ENCODE measurements at places on chromosomes 1 and 21.

- no peaks in the 10 kb centered on the region for H3K36me3 ChIP-seq
- DNase-seq: no peak
Measured at GRCh38 chr1:111422546-111423391, 4.8 kb downstream of the OVGP1 start.

DNA sequence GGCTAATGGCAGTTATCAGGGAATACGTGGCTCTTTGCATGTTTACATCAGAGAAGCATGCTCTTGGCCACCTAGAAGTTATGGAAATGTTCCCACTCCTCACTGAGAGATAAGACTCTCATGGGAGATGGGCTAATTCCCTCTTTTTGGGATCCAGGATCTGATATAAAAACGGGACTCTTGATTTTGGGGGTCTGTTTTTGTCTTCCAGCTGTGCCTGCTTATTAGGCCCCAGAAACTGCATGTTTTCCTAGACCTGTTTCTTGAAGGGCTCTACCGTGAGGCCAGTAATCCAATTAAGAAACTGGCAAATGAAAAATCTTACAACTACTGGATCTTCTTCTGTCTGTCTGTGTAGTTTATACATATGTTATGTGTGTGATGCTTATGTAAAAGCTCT is 47.0 kb upstream of the PTCH2 start:
- H3K4me3 ChIP-seq: no peak overlapping the region
- H3K27ac ChIP-seq: no peak overlapping the region
- H3K4me1 ChIP-seq: no peaks in the 10 kb centered on the region
- peaks cover 58% of the 10 kb centered on the region for H3K36me3 ChIP-seq
- no peak for DNase-seq
- H3K27me3 ChIP-seq: no peaks in the 10 kb centered on the region

GRCh38 chr21:27047283-27047657 is 80.4 kb upstream of the ADAMTS5 start:
- H3K27me3 ChIP-seq: no peaks in the 10 kb centered on the region
- H3K27ac ChIP-seq: no peak overlapping the region
- DNase-seq: no peak
- H3K4me3 ChIP-seq: no peak overlapping the region

- H3K27ac ChIP-seq: peak overlapping the region; percentile 95
- no peak for DNase-seq
- H3K4me3 ChIP-seq: no peak overlapping the region
Measured at GRCh38 chr1:12146343-12147112, 20.3 kb upstream of the TNFRSF1B start.

DNA sequence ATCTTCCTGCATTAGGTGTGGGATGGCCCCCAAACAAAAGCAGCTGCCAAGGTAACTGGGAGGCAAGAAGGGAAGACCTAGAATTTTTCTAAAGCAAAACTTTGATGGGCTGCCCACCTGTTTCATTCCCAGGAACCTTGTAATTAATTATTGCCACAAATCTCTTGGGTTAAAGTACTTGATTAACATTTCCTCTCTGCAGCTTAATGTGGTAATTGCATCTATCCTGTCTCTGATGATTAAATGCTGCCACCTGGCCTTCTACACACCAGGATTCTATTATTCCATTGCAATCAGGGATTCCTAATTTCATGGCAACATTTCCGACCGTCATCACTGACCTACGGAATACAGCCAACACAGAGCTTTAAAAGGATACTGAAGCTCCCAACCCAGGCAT is 68.3 kb upstream of the RC3H1 start:
- H3K4me3 ChIP-seq: no peak overlapping the region
- H3K36me3 ChIP-seq: no peaks in the 10 kb centered on the region
- H3K4me1 ChIP-seq: no peaks in the 10 kb centered on the region
- peaks cover 9% of the 10 kb centered on the region for H3K27me3 ChIP-seq
- no peak for DNase-seq
- H3K27ac ChIP-seq: no peak overlapping the region

- H3K4me3 ChIP-seq: no peak overlapping the region
- peaks cover 3% of the 10 kb centered on the region for H3K36me3 ChIP-seq
- no peak overlapping the region for H3K27ac ChIP-seq
- no peak for DNase-seq
Measured at GRCh38 chr1:241617426-241617825, 22.7 kb downstream of the CHML start.

DNA sequence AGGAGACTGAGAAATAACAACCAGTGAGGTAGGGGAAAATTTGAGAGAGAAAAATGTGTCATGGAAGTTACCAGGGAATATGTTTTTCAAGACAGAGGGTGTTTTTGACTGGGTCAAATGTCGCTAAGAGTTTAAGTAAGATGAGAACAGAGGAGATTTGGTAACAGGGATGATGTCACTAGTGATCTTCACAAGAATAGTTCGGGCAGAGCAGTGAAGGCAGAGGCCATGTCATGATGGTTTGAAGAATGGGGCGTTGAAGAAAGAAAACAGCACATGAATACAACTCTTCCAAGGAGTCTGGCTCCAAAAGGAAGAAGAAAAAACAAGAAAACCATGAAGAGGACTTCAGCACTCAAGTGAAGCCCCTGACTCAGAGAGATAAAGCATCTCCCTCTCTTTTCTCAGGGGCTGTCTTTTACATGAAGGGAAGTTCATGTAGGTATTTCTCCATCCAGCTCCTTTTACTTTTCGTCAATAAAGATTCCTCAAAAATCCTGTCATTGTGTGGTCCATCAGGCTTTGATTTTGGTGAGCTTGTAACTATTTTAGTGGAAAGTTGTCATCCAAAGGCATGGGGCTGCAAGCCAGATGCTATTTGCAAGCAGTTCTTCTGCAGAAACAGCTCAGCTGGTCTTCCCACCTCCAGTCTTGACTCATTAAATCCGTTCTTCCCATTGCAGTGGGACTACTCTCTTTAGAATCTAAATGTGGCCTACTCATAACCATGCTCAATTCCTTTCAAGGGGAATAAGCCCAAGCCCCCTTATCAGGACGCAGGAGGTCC is 397.3 kb downstream of the LMX1A start:
- H3K27ac ChIP-seq: no peak overlapping the region
- H3K36me3 ChIP-seq: no peaks in the 10 kb centered on the region
- DNase-seq: no peak
- no peaks in the 10 kb centered on the region for H3K27me3 ChIP-seq

GRCh38 chr1:40595623-40596022 is 64.2 kb downstream of the ZNF684 start:
- H3K4me1 ChIP-seq: peaks cover 20% of the 10 kb centered on the region
- DNase-seq: no peak
- H3K36me3 ChIP-seq: no peaks in the 10 kb centered on the region

DNA sequence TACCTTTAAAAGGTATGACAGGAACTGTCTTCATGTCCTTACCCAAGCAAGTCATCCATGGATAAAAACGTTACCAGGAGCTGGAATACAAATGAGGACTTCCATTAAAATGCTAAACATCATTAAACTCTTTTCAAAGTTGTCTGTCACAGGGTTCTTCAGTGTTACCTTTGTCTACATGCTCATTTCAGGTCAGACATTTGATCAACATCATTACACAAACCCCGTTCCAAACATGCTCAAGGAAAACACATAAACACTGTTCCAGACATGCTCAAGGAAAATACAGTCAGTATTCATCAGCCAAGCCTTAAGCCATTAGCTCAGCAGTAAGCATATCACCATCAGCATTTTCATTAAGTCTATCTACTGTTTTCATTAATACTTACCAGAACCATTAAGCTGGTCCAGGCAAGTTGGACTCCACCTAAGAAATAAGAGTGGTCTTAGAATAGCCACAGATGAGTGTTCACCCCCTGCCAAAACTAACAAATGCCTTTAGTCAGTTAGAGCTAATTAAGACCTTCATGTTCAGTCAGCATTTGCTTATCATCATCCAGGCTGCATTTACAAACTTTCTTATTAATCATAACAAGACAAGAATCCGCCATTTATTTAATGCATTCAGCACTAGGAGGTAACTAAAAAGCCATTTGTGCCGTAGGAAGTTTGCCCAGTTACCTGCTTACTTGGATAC is 2.2 kb downstream of the GAS5 start:
- no peaks in the 10 kb centered on the region for H3K27me3 ChIP-seq
- H3K4me1 ChIP-seq: peaks cover 59% of the 10 kb centered on the region
- peak overlapping the region; percentile 89 for H3K4me3 ChIP-seq
- peak overlapping the region; percentile 94 for H3K27ac ChIP-seq
- DNase-seq: no peak

DNA sequence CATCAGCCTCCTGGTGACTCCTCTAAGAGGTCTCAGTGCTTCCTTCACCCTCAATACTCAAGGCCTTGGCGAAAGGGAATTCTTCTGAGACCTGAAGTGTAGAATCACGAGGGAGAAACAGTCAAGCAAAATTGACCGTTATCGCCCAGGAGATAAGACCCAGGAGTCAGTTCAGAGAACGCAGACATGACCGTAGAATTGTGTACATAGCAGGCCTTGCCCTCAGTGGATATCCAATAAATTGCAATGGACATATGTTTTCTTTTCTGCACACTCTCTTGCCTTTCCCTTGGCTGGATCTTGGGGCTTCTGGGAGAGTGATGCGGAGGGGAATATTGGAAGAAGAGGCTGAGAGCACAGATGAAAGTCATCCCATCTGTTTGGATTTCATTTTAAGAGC is 15.7 kb upstream of the ETS2 start:
- H3K27ac ChIP-seq: no peak overlapping the region
- H3K4me3 ChIP-seq: no peak overlapping the region
- H3K27me3 ChIP-seq: no peaks in the 10 kb centered on the region

GRCh38 chr1:151728151-151729054 is 7.1 kb downstream of the RIIAD1 start:
- no peaks in the 10 kb centered on the region for H3K36me3 ChIP-seq
- H3K27ac ChIP-seq: no peak overlapping the region
- peaks cover 30% of the 10 kb centered on the region for H3K27me3 ChIP-seq
- no peak for DNase-seq
- H3K4me1 ChIP-seq: no peaks in the 10 kb centered on the region

GRCh38 chr21:32878661-32879060 is 107.1 kb upstream of the PAXBP1 start:
- H3K4me1 ChIP-seq: no peaks in the 10 kb centered on the region
- H3K27me3 ChIP-seq: peaks cover 18% of the 10 kb centered on the region
- H3K27ac ChIP-seq: no peak overlapping the region
- no peaks in the 10 kb centered on the region for H3K36me3 ChIP-seq

GRCh38 chr1:159941141-159941540 is 4.3 kb downstream of the IGSF9 start:
- DNase-seq: no peak
- peaks cover 47% of the 10 kb centered on the region for H3K27me3 ChIP-seq
- H3K4me1 ChIP-seq: peaks cover 9% of the 10 kb centered on the region
- no peak overlapping the region for H3K4me3 ChIP-seq
- no peaks in the 10 kb centered on the region for H3K36me3 ChIP-seq
- no peak overlapping the region for H3K27ac ChIP-seq

- no peak overlapping the region for H3K27ac ChIP-seq
- peaks cover 21% of the 10 kb centered on the region for H3K27me3 ChIP-seq
- peaks cover 6% of the 10 kb centered on the region for H3K4me1 ChIP-seq
- no peaks in the 10 kb centered on the region for H3K36me3 ChIP-seq
- no peak for DNase-seq
Measured at GRCh38 chr1:31674626-31675025, 29.2 kb downstream of the COL16A1 start.

DNA sequence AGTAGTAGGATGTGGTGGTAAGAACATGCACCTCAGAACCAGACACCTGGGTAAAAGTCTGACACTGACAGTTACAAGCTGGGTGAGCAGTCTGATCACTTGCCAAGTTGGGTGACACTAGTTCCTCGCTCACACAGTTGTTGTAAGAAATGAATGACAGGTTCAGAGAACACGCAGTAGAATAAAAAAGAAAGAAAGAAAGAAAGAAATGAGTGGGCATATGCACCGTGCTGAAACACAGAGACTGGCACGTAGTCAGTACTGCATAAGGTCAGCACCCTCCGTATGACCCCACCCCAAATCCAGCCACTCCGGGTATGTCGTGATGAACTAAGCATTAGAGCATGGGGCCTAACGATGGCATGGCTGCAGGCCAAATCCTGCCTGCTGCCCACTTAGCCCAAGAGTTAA is 90.6 kb downstream of the GLUL start:
- H3K4me1 ChIP-seq: peaks cover 21% of the 10 kb centered on the region
- no peaks in the 10 kb centered on the region for H3K27me3 ChIP-seq
- H3K36me3 ChIP-seq: no peaks in the 10 kb centered on the region
- DNase-seq: no peak
- no peak overlapping the region for H3K4me3 ChIP-seq

GRCh38 chr1:16145662-16146278 is 10.1 kb downstream of the EPHA2 start:
- no peaks in the 10 kb centered on the region for H3K36me3 ChIP-seq
- DNase-seq: no peak
- no peak overlapping the region for H3K27ac ChIP-seq
- peaks cover 6% of the 10 kb centered on the region for H3K4me1 ChIP-seq
- peaks cover 10% of the 10 kb centered on the region for H3K27me3 ChIP-seq
- no peak overlapping the region for H3K4me3 ChIP-seq

DNA sequence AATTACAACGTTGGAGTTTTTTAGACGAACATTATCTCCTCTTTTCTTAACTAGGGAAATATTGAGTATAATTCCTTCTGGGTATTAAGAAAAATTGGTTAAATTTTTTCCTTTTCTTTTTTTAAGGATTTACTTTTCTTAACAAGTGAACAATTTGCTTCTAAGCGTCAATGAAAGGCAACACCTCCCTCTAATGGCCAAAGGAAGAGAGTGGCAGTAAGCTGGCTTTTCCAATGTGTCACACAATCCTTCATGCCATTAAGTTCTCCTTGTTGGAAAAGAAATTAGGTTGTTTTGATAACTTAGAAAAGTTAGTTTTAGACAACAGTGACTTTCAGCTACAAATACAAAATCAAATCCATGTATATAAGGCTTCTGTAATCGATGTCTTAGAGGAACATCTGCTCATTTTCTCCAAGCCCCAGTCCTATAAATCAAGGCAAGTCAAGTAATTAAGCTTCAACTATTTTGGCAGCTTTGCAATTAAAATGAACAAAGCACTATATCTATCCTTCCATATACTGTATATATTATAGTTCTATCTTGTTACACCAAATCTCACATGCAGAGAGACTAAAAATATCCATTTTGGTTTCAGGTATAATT is 62.8 kb downstream of the EDEM3 start:
- no peak overlapping the region for H3K4me3 ChIP-seq
- DNase-seq: no peak
- H3K4me1 ChIP-seq: no peaks in the 10 kb centered on the region

Data from activated CD8-positive, alpha-beta T cell treated with anti-CD3 and anti-CD28 coated beads, Interleukin-2, amount 10 ng/mL, durations not matched to agents 7 days and 5 days (primary cell).